Stimulated activated CD8-positive, alpha-beta memory T cell treated with anti-CD3 and anti-CD28 coated beads, Interleukin-2, amount 100 ng/mL, for 1 hour (primary cell): ENCODE measurements at places on chromosomes 13 and 19.

- DNase-seq = no peak
Observed at GRCh38 chr13:44429311-44429710, 55.7 kb downstream of the SERP2 start.

DNA sequence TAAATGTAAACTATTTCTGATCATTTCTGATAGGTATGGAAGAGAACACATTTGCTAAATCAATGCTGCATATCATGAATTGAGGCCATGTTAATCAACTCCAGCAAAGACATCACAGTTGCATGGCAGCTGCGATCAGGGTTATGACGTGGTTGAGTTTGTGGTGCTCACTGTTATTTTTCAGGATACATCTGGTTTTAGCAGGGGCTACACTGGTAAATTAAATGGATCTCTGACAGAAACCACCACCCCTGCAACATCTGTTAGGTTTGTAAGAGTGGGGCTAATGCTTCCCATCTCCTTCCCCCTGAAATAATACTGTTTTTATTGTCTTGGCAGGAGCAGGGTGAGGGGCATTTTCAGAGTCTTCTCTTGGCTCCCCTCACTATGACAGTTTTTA lies 444.4 kb upstream of the ZNF507 start:
- DNase-seq = no peak

- no peak for DNase-seq
Observed at GRCh38 chr13:110767476-110767875, 54.0 kb downstream of the ING1 start.

DNA sequence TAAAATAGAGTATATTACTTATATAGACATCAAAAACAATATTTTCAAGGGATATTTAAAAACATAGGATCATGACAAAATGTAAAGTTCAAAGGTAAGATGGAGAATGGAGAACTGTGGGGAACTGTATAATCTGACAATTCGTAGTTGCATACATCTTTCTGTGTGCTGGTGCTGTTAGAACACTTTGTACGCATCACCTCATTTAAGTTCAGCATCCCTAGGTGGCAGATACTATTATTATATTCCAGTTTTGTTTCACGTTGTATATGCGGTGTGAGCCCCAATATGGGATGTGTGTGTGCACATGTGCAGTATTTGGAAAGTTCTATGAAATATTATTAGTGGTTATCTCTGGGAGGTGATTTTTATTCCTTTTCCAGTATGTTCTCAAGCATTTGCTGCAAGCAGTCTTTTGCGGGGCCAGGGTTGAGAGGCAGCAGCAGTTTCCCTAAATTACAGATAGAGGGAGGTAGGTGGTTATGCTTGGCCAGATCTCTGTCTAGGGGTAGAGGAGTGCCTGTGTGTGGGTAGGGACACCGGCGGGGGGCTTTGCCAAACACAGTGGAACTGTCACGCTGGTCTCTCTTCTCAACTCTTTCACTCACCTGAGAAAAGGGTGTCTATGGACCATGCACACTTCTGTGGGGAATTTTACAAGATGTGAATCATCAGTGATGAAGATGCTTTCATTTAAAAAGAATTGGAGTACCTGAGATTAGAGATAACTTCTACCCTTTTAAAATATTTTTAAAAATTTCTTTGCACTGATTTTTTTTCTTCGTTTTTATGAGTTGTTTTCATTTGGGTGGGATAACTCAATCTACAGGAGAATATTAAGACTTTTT lies 55.6 kb upstream of the ALOX5AP start:
- no peak for DNase-seq

- DNase-seq = no peak
Observed at GRCh38 chr19:31314849-31315629, 34.2 kb downstream of the TSHZ3 start.

GRCh38 chr13:109879338-109879737 lies 93.0 kb upstream of the IRS2 start:
- no peak for DNase-seq

DNA sequence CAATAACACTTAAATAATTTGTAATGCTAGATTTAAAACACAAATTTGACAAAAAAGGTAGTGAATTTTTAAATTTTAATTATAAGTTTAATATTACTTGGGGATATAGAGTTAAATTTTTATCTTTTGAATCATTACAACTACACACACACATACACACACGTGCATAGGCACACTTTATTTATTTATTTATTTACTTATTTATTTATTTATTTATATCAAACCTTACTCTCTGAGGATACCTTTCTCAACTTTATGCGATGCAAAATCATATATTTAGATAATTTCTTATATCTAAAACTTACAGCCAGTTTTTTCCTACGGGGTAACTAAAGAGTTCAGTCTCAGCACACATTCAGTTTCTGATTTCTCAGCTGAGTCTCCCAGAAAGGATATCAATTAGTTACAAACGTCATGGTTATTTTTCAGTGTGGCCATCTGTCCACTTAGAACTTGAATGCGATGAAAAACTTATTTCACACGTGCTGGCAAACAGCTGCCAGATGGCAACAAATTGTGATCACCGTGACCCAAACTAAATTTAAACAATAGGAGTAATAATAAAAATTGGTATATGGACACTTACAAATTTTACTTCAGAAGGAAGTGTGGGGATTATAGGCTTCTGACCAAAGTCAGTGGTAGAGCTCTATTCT lies 683.1 kb upstream of the PRR20A start:
- DNase-seq = no peak

DNA sequence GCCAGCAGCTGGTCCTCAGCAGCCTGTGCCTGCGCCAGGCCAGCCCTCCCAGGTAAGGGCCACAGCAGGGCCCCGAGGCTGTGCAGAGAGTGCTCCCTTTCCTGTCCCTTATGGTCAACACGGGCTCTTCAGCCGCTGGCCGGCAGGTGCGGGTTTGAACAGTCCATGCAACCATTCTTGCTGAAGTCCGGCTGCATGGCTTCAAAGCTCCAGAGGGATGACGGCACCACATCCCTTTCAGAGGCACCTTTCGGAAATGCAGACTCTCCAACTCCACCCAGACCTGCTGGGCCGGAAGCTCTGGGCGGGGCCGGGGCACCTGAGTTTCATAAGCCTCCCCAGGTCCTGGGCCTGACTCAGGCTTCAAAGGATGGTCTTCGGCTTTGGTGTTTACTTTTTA lies 81.3 kb downstream of the SPACA7 start:
- no peak for DNase-seq

DNA sequence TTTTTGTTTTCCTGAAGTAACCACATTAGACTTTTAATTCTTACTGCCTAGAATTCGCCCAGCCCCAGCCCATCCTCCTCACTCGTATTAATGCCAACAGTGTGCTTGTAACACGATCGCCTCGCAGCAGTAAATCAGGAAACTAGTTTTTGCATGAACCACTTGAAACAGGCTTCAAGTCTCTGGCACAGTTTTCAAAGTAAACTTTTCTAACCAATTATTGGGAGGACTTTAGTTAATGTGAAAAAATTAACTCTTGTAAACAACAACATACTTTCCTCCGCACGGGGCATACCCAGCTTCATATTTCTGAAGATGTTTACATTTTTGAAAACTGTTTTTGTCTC lies 39.2 kb downstream of the TNFRSF19 start:
- DNase-seq = no peak

DNA sequence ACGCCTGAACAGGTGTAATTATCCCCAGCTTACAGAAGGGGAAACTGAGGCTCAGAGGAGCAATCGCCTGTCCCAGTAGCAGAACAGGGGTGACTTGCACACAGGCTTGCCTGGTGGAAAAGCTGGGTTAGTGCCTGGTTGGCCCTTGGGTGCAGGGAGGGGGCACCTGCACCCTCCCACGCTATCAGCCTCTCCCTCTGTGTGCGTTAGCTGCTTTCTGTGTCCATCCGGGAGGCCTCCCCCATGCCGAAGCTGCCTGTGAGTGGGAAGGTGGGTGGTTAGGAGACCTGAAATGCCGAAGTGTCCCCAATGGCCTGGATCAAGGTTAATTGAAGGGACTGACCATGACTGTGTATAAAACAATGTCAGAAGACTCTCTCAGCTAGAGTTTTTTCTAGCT lies 295.0 kb downstream of the ZNF536 start:
- DNase-seq = no peak

GRCh38 chr13:78468621-78469020 lies 134.7 kb downstream of the POU4F1 start:
- no peak for DNase-seq

- DNase-seq = no peak
Observed at GRCh38 chr13:114059946-114060860, 72.2 kb downstream of the RASA3 start.

DNA sequence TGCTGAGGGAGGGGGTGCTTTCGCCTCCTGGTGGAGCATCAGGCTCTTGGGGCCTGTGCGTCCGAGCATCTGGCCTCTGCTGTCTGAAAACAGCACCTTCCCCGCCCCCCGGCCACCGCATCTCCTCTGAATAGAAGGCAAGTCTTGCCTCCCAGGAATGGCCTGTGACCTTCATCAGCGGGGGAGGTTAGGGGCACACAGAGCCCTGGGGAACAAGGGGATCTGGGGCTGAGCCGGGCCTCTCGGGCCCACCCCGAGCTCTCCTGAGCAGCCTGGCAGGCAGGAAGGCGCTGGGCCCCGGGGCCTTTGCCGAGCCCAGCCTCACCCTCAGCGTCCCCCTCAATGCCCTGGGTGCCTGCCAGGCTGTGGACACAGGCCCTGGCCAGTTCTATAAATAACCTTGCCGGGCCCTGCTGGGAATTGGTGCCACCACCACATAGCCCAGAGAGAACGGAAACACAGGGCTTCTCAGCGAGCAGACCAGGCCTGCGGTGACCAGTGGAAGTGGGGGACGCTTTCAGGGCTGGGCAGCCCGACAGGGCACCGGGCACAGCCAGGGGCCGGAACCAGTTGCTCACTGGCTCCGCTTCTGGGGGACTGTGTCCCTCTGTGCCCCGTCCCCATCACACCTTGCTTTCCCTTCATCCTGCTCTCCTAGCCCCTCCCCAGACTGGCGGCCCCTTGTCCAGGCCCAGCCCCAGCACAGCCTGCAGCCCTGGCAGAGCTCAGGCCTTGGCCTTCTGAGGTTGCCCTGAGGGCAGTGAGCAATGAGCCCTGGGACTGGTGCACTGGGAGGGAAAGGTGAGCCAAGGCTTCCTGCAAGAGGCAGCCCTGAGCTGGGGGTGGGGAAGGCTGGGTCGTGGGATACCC lies 9.5 kb downstream of the STK11 start:
- no peak for DNase-seq

- no peak for DNase-seq
Observed at GRCh38 chr19:31154021-31154420, 195.2 kb downstream of the TSHZ3 start.

GRCh38 chr19:13228561-13228960 lies 78.3 kb downstream of the IER2 start:
- no peak for DNase-seq

GRCh38 chr13:41608111-41608838 lies 150.9 kb downstream of the RGCC start:
- DNase-seq = no peak

- DNase-seq = no peak
Observed at GRCh38 chr13:34570698-34571353, 371.2 kb upstream of the NBEA start.

- DNase-seq = no peak
Observed at GRCh38 chr13:51066091-51066831, 44.8 kb downstream of the C13orf42 start.

GRCh38 chr13:62997038-62997599 lies 1581.5 kb upstream of the PCDH20 start:
- DNase-seq = no peak

DNA sequence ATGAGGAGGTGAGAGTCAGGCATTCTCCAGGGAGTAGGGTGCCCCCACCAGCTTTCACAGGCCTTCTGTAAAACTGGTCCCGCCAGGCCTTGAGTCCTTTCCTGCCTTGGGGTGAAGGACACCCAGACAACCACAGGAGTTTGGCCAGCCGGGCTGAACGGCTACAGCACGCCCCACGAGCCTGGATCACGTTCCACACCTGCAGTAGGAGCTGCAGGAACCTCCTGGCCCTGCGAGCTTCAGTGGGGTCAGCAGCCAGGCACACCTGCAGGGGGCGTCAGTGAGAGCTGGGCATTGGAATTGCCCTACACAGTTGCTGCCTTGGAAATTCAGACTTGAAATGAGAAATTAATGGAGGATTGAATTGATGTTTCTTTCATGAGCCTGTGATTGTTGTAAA lies 45.7 kb downstream of the COL4A2 start:
- DNase-seq = no peak

DNA sequence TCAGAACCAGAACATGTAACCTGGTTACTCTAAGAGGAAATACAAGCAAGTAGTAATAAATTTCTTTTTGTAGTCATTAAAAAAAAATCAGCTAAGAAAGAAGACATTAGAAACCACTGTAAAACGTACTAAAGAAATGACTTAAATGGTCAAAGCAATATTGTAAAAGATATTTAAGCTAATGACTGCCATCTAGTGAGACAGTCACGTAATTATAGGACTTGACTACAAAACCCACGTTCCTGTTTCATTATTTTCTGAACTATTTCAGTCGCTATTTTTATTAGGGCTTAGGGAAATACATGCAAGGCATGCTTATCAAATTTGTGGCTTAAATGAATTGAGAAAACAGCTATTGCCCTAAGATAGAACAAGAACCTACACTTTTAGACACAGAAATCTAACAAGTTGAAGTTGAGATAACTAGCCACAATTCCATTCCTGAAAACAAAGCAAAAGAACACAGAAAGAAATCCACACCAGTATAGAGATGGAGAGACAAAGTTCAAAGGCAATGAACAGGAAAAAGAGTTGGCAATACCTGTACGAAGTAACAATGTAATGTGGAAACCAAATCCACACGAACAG lies 17.9 kb downstream of the ALG5 start:
- DNase-seq = no peak

DNA sequence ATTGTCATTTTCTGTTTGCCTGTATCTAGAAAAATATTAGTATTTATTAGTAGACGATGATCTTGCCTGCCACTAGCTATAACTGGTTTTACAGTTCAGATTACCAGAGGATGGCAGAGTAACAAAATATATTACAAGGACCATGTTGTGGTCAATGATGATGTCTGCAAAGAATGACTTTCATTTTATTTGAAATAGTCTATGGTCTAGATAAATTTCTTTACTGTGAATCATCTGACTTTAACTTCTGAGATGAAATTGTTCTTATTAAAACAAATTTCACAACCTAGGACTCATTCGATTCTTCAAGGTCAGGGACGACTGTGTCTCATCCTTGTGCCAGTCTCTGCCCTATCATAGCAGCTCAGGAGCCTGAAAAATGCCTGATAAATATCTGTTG lies 637.8 kb upstream of the KLF12 start:
- DNase-seq = no peak

GRCh38 chr19:45090034-45090433 lies 2.9 kb upstream of the PPP1R37 start:
- no peak for DNase-seq

DNA sequence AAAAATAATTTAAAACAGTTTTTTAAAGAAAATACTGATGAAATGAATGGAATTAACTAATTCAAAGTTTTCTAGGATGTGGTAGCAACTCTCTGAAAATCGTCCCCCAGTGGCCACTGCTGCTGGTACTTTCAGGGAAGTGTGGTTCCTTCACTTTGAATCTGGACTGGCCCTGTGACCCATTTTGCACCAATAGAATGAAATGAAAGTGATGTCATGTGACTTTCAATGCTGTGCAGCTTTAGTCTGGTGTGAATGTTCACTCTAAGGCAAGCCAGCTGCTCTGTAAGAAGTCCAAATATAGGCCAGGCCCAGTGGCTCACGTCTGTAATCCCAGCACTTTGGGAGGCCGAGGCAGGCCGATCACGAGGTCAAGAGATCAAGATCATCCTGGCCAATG lies 26.4 kb upstream of the HNRNPA1L2 start:
- no peak for DNase-seq
